ENCODE measurements at places on chromosomes 3 and 15.

- no peak for DNase-seq
Observed at GRCh38 chr3:102528727-102529126, 93.9 kb downstream of the ZPLD1 start.

- no peak for DNase-seq
Observed at GRCh38 chr3:26713091-26713490, 90.5 kb downstream of the LRRC3B start.

DNA sequence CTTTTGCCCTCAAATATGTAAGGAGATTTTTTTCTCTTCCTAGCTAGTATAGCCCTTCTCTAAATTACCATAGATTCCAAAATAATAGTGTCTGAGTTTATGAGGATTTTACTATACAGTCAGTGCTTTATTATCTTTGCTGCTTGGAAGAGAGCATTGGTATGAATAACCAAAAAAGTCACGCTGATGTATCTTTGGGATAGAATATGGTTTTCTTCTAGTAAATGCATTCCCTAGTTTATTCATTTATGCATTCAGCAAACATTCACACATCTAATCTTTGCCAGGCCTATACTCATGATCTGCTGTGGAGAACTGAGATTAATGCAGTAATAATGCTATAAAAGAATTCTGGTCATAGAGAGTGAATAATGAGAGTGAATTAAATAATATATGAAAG is 225.3 kb upstream of the GOLGA6L4 start:
- DNase-seq, result no peak

- no peak for DNase-seq
Observed at GRCh38 chr3:171811913-171812335, 1.6 kb upstream of the PLD1 start.

GRCh38 chr3:4980229-4981203 is 1.3 kb downstream of the BHLHE40 start:
- peak; percentile 64 for DNase-seq

- no peak for DNase-seq
Observed at GRCh38 chr3:62638316-62638715, 236.9 kb downstream of the CADPS start.

DNA sequence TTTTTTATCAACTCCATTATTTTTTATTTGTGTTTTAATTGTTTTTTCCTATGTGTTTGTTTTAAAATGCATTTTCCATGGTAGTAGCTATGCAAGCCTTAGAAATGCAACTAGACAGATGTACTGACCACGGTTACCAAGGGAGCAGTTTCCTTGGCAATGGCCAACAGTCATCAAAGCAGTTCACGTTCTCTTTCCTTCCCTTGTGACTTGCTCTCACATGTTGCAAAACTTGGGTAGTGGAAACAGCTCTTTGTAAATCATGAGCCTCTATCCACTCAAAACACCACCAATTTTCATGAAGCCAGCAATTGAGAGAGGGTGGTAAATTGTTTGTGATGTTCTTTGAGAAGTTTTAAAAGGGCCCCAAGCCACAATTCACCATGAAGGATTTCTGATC is 499.4 kb upstream of the MDFIC2 start:
- DNase-seq, result peak; percentile 10

DNA sequence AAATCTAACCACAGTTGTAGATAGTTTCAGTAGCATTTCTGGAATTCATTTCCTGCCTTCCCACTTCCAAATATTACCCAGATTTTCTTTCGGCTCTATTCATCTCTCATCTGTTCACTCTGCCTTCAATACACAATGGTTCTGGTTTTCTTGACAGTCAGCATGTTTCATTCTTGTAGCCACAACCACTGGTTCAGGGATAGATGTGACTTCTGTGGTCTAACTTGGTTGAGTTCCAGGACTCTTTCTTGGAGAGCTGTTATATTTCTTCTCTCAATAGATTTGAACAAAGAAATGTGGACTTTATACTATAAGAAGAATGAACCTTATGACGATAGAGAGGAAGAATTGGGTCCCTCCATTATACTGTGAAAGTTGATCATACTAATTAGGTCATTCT is 228.8 kb downstream of the NSUN3 start:
- no peak for DNase-seq

DNA sequence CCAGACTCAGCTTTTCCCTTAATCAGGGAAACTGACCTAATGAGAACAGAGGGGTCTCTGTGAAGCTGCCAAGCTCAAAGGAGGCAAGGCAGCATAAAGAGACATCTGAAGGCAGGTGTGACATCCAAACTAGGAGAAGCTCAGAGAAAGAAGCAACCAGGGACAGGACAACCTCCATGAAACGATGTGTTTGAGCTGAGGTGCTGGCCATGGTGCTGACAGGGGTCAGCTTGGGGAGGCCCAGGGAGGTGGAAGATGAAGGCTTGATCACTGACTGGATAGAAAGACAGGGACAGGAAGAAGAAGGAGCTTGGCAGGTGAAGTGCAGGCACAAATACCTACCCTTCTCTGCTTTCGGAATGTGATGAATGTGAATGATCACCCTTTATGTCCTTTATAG is 179.5 kb upstream of the NSMCE3 start:
- DNase-seq, result no peak

DNA sequence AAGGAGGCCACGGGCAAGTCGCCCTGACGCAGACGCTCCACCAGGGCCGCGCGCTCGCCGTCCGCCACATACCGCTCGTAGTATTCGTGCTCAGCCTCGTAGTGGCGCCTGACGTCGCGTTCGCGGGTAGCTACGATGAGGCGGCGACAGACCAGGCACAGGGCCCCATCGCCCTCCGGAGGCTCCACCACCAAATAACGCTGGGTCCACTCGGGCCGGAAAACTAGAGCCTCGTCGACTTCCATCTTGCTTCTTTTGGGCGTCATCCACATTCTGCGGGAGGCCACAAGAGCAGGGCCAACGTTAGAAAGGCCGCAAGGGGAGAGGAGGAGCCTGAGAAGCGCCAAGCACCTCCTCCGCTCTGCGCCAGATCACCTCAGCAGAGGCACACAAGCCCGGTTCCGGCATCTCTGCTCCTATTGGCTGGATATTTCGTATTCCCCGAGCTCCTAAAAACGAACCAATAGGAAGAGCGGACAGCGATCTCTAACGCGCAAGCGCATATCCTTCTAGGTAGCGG is at the start of gene EPM2AIP1:
Gene EPM2AIP1, minus strand, starts transcription at position 326 of the 520 bp plus-strand sequence. Its CDS starts 54 bp downstream, at position 272.
- DNase-seq, result no peak

- DNase-seq, result no peak
Observed at GRCh38 chr3:181941250-181941649, 229.5 kb downstream of the SOX2 start.

GRCh38 chr3:115960799-115961198 is 337.5 kb downstream of the GAP43 start:
- DNase-seq, result no peak

GRCh38 chr3:155815030-155815545 is 9.0 kb upstream of the C3orf33 start:
- no peak for DNase-seq

DNA sequence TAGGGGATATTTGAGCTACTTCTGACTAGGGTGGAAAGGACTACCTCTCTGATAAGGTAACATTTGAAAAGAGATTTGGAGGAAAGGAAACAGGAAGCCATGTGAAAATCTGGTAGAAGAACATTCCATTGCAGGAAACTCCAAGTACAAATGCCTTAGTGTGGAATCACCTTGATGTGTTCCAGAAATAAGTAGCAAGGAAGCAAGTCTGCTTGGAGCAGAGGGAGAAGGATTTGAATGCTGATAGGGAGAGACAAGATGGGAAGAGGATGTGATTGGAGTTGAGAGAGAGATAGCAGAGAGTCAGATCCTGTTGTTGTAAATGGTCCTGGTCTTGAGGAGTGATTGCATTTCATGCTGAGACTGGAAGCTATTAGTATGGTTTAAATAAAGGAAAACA is 335.1 kb upstream of the DCBLD2 start:
- no peak for DNase-seq

GRCh38 chr3:126616931-126617330 is 38.0 kb downstream of the TXNRD3 start:
- no peak for DNase-seq

GRCh38 chr15:71146580-71146982 is 31.3 kb downstream of the THSD4 start:
- DNase-seq, result peak; percentile 35

GRCh38 chr3:189927975-189928895 is 192.5 kb downstream of the P3H2 start:
- DNase-seq, result no peak

DNA sequence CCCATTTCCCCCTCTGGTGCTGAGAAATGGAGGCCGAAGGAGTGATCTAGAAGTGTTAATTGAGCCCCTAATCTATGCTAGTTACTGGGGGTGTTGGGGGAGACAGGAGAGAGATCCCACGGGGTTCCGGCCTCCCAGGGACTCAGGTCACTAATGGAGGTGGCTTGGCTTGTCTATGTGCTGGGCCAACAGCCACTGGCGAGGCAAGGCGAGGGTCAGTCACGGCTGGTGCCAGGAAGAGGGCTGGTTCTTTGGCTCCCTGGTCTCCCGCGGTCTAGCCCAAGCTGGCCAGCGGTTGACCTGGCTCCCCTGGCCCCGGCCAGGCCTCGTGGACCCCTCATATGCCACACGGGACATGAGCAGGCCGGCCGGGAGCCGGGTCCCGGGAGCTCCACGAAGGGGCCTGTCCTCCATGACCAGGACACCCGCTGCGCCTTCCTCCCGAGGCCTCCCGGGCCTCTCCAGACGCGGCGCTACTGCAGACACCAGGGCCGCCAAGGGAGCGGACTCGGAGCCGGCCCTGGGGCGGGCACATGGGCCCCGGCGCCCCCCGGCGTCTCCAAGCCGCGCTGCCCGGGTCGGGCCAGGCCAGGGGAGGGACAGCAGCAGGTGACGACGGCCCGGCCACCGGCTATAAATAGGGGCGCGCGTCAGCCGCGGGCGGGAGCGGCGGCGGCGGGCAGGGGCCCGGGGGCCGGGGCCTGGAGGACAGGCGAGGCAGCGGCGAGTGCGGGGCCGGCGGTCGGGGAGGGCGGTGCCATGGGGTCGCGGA is at the start of gene ALPK3:
Gene ALPK3, plus strand, starts transcription at position 663 of the 772 bp plus-strand sequence. Its CDS starts 97 bp downstream, at position 760.
- no peak for DNase-seq

DNA sequence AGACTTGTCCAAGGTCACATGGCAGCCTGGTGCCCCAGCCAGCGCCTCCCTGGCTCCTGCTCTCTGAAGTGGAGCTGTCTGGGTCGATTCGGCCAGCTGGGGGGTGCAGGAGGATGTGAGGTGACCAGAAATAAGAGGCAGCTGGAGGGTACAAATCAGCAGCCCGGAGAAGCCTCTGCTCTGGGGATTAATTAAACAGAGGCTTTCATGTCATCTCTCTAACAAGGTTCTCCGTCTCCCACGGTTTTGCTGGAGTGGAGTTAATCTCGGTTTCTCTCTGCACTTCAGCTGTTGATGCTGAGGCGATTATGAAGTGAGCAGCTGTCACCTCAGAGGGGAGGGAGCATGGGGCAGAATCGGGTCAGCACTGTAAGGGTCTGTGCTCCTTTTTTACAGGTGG is 236.8 kb downstream of the TLE3 start:
- no peak for DNase-seq

DNA sequence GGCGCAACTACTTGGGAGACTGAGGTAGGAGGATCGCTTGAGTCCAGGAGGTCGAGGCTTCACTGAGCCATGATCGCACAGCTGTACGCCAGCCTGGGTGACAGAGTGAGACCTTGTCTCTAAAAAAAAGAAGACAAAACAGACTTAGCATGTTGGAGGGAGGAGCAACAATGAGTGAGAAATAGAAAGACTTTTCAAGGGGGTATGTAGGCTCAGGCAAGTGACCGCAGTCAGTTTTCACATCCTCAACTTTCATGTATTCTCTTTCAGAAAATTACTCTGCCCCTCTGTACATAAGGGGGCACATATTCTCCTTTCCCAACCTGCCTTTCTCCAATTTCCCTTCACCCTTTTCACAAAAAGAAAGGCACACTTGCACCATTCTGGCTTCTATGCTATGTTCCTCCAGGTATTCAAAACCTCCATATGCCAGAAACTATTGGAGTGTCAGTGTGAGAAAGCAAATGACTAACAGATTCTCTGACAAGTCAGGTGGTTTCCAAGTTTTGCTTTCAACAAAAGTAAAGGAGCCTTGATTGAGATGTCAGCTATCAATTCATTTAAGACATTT is 7.6 kb downstream of the NSUN3 start:
- no peak for DNase-seq

GRCh38 chr3:106685745-106686144 is 691.5 kb upstream of the CCDC54 start:
- DNase-seq, result no peak

DNA sequence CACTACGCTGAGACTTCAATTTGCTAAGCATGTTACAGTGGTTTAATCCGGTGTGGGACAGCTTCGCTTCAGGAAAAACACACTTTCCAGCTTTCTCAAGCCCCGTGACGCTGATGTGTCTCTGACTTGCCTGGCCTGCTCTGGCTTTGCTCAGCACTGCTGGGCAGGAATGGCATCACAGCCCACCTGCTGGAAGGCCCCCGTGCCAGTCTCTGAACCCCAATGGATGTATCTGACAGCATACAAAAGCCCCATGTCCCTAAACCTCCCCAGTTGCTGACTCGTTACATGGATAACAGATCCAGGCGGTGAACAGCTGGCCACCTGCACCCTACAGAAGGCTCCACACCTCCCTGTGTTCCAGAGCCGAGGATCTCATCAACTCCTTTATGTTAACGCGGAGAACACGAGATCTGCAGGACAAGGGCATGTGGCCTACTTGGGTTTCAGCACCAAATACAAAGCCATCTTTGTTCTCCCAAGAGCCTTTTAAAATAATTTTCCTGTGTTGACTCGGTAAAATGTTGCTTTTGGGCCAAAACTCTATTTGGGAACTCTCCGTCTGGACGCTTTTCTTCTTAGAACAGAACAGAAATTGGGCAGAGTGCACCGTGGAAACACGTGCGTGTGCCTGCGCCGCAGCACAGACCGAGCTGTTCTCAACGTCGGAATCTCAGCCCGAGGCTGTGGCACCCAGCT is 61.4 kb downstream of the ATP10A start:
- DNase-seq, result no peak

- DNase-seq, result no peak
Observed at GRCh38 chr3:98529856-98530459, 1.8 kb upstream of the GPR15 start.

GRCh38 chr3:151620071-151620470 is 113.7 kb upstream of the AADACL2 start:
- no peak for DNase-seq

- no peak for DNase-seq
Observed at GRCh38 chr3:143935678-143936077, 35.9 kb upstream of the DIPK2A start.

DNA sequence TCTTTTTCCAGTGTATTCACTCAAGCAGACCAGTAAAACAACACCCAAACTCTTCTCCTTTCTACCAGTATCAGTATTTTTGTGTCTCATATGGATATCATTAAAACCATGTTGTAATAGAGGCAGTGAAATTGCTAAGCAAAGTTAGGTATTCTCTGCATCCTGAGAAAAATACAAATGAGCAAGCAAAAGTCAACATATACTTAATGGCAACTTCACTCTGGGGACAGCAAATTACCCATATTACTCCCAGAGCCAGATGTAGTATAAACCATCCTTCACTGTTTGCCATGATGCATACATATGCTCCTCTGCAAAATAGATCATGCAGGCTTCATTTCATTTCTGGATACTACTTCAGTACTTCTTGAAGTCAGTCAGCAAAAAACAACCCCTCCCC is 22.1 kb downstream of the UBA5 start:
- no peak for DNase-seq
